ENCODE measurements at places on chromosomes 2 and 18. TPM values are rescaled to one million over a fixed set of nuclear protein-coding genes. Genes with fewer than 3 reads are reported as not detected.
A peak's percentile ranks its signal among the peaks of the same experiment; 100 is the strongest.

DNA sequence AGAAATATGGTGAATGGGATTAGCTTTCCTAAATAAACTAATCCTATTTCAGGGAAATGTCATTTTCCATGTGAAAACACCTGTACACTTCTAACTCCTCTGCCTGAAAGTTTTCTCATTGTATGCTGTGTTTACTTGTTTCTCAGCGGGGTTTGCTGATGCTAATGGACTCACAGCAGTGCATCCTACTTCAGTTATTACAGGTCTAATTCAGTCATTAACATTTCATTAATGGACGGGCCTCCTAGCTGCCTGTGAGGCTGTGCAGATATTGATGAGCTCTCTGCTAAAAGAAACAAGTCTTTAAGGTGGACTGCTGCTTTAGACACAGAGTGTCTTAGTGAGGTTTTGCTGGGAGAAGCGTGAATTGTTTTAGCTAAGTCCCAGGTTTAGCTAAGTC is 1342.0 kb upstream of the ZEB2 start:
- H3K36me3 ChIP-seq: no peaks in the 10 kb centered on the region
- H3K27me3 ChIP-seq: no peaks in the 10 kb centered on the region
- no peak overlapping the region for H3K4me3 ChIP-seq
- no peaks in the 10 kb centered on the region for H3K4me1 ChIP-seq

- no peak overlapping the region for H3K4me3 ChIP-seq
- H3K27me3 ChIP-seq: no peaks in the 10 kb centered on the region
Observed at GRCh38 chr18:63090334-63090733, 229.2 kb downstream of the BCL2 start.

DNA sequence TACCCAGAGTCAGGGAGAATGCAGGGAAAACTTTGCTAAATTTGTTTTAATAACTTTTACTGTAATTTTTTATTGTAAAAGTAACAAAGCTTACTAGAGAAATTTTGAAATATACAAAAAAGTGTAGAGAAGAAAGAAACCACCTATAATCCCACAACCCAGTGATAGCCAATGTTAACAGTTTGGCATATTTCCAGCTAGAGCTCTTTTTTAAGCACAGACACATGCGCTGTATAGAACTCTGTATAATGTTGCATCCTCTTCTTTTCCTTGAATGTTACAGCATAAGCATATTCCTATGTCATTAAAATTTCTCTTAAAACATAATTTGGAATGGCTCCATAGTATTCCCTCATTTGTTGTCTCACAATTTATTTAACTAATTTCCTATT is 37.4 kb upstream of the EPAS1 start:
- no peaks in the 10 kb centered on the region for H3K27me3 ChIP-seq
- no peaks in the 10 kb centered on the region for H3K4me1 ChIP-seq
- H3K36me3 ChIP-seq: no peaks in the 10 kb centered on the region
- no peak overlapping the region for H3K27ac ChIP-seq
- no peak overlapping the region for H3K4me3 ChIP-seq

DNA sequence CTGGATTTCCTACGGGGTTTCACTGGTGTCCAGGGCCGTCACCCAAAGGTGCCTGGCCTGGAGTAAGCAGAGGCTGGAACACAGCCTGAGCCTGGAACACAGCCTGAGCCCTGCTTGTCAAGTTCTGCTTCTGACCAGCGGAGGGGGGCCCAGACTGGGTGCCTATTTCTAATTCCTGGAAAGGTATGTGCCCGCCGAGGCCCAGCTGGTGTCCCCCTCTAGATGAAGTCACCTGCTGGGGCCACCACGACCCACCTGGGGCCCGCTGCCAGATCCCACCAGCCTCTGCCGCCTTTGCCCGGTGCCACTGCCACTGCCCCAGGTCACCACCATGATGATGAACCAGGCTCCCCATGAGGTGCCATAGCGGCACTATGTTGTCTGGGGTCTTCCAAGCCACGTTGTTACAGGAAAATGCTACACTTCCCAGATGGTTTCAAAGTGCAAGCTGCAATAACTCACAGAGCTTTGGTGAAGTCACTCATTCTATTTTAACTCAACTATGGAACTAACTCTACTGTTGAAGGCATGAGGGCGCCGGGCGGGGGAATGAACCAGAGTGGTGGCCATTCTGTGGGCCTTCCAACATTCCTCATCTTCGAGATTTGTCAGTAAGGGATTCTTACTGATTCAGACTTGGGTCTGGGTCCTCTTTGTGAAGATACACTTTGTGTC is 40.9 kb upstream of the LAPTM4A start:
- H3K4me3 ChIP-seq: no peak overlapping the region
- no peaks in the 10 kb centered on the region for H3K27me3 ChIP-seq
- DNase-seq: no peak
- peak overlapping the region; percentile 88 for H3K27ac ChIP-seq
- no peaks in the 10 kb centered on the region for H3K4me1 ChIP-seq

GRCh38 chr18:47323158-47323557 is 71.7 kb upstream of the SKOR2 start:
- H3K4me1 ChIP-seq: no peaks in the 10 kb centered on the region
- no peak overlapping the region for H3K4me3 ChIP-seq
- DNase-seq: no peak

DNA sequence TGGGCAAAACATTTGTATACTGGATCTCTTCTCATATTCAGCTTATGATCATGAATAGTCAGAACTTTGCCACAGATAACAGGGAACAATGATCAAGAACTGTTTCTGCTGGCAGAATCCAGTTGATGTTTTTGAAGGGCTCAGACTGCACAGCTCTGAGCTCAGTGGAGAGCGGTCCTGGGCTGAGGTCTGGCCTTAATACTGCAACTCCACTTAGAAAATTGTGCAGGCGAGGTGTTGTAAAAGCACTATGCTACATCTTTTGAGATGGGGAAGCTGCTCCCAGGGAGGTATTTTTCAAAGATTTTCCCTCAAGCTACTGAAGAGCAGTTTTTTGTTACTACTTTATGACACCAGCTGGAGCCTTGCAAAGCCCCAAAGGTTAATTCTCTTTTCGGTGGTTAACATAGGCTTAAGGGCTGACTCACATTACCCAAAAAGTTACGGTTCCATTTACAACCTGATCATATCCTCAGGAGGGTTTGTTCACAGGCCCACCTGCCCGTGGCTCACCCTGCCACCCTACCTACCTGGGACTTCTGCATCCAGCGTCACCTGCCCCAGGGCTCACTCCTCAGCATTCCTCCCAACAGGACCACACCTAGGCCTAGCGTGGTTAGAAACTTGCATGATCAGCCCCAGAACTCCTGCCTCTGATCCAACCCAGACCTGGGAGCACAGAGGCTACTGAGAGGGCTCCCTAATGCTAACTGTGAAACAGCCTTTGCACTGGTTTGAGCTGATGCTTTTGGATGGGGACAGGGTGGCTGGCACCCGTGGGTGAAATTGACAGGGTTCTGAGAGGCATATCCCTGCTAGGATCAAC is 114.4 kb downstream of the NCK2 start:
- H3K27ac ChIP-seq: peak overlapping the region; percentile 35
- DNase-seq: no peak
- no peak overlapping the region for H3K4me3 ChIP-seq

DNA sequence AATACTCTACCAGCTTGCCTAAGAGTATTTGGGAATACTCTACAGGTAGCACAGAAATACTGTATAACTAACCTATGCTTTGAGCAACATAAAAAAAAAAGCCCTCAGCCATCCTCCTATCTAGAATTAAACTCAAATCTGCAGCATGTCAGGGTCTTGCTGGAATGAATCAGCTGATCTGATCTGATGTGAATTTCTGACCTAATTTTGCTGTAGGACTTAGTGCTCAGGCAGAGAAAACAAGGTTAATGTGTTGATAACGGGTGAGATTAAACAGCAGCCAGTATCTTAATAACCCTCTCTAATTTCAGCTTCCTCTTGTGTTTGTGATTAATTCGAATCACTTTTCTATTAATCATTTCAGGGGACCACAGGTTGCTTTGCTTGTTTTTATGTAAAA is 16.3 kb downstream of the NYAP2 start:
- H3K4me3 ChIP-seq: no peak overlapping the region
- DNase-seq: no peak
- H3K36me3 ChIP-seq: no peaks in the 10 kb centered on the region
- no peaks in the 10 kb centered on the region for H3K27me3 ChIP-seq
- H3K4me1 ChIP-seq: no peaks in the 10 kb centered on the region

DNA sequence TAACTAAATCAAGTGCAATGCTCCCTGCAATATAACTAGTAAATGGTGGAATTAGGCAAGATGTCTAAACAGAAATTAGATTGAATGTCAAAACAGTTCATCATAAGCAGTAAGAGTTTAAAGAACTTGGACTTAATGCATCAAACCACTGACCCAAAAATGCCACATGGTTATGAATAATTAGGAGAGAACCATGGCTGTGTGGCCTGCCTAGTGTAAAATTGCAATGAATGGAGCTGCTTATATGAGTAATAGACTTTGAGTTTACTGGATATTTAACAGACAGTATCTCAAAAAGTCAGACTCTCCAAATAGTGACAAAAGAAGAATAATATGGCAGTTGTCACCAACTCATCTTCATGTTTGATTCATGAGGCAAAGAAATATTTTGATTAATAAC is 101.6 kb upstream of the COL5A2 start:
- H3K4me3 ChIP-seq: no peak overlapping the region
- DNase-seq: no peak
- no peaks in the 10 kb centered on the region for H3K27me3 ChIP-seq
- H3K36me3 ChIP-seq: no peaks in the 10 kb centered on the region
- H3K27ac ChIP-seq: no peak overlapping the region

GRCh38 chr2:15426606-15427005 is 134.5 kb downstream of the NBAS start:
- H3K27me3 ChIP-seq: no peaks in the 10 kb centered on the region
- H3K27ac ChIP-seq: no peak overlapping the region
- no peak overlapping the region for H3K4me3 ChIP-seq
- no peak for DNase-seq
- H3K36me3 ChIP-seq: no peaks in the 10 kb centered on the region
- no peaks in the 10 kb centered on the region for H3K4me1 ChIP-seq

- no peaks in the 10 kb centered on the region for H3K27me3 ChIP-seq
- H3K36me3 ChIP-seq: no peaks in the 10 kb centered on the region
- H3K4me1 ChIP-seq: no peaks in the 10 kb centered on the region
- H3K4me3 ChIP-seq: no peak overlapping the region
- no peak for DNase-seq
Observed at GRCh38 chr2:216392018-216392562, 19.8 kb upstream of the MARCHF4 start.

GRCh38 chr2:175371378-175371777 is 189.9 kb upstream of the ATP5MC3 start:
- no peaks in the 10 kb centered on the region for H3K36me3 ChIP-seq
- no peak for DNase-seq
- H3K4me3 ChIP-seq: no peak overlapping the region
- H3K4me1 ChIP-seq: no peaks in the 10 kb centered on the region
- H3K27ac ChIP-seq: no peak overlapping the region

- peak overlapping the region; percentile 1 for H3K4me3 ChIP-seq
- H3K4me1 ChIP-seq: no peaks in the 10 kb centered on the region
- H3K27ac ChIP-seq: no peak overlapping the region
Observed at GRCh38 chr2:241036397-241036963, 38.1 kb downstream of the SNED1 start.

- H3K27me3 ChIP-seq: no peaks in the 10 kb centered on the region
- no peak overlapping the region for H3K4me3 ChIP-seq
- H3K36me3 ChIP-seq: no peaks in the 10 kb centered on the region
- no peak overlapping the region for H3K27ac ChIP-seq
Observed at GRCh38 chr2:108938077-108938710, 50.8 kb downstream of the EDAR start.

GRCh38 chr18:35973650-35974049 is 1.2 kb downstream of the RMP24 start:
- no peaks in the 10 kb centered on the region for H3K27me3 ChIP-seq
- peak overlapping the region; percentile 64 for H3K4me3 ChIP-seq
- H3K36me3 ChIP-seq: no peaks in the 10 kb centered on the region
- DNase-seq: no peak

- no peaks in the 10 kb centered on the region for H3K36me3 ChIP-seq
- H3K27ac ChIP-seq: no peak overlapping the region
- DNase-seq: no peak
- H3K4me3 ChIP-seq: no peak overlapping the region
- no peaks in the 10 kb centered on the region for H3K27me3 ChIP-seq
Observed at GRCh38 chr2:80117401-80117800, 187.2 kb downstream of the LRRTM1 start.

- DNase-seq: no peak
- H3K27me3 ChIP-seq: no peaks in the 10 kb centered on the region
- H3K36me3 ChIP-seq: peaks cover 3% of the 10 kb centered on the region
- no peak overlapping the region for H3K27ac ChIP-seq
- H3K4me3 ChIP-seq: no peak overlapping the region
Observed at GRCh38 chr2:61281321-61281720, 119.3 kb downstream of the C2orf74 start.

DNA sequence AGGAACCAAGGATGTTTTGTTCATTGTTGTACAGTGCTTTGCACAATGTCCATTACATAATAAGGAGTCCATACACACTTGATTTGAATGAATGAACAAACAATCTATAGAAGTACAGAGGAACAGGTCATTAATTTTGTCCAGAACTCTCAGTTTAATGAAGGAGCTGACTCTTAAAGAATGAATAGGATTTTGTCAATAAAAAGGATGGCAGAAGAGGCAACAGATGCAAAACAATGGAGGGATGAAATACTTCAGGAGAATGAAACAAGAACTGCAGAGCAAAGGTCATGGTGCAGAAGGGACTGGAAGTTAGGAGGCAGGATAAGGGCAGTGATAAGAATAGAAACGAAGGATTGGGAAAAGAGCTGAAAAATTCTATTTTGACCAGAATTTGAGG is 28.7 kb upstream of the COL5A2 start:
- no peak overlapping the region for H3K4me3 ChIP-seq
- peak overlapping the region; percentile 57 for H3K27ac ChIP-seq
- no peaks in the 10 kb centered on the region for H3K4me1 ChIP-seq
- no peaks in the 10 kb centered on the region for H3K27me3 ChIP-seq
- no peaks in the 10 kb centered on the region for H3K36me3 ChIP-seq
- no peak for DNase-seq

GRCh38 chr2:178845566-178846457 is 38.6 kb upstream of the TTN start:
- no peak overlapping the region for H3K27ac ChIP-seq
- H3K27me3 ChIP-seq: no peaks in the 10 kb centered on the region
- DNase-seq: no peak
- H3K36me3 ChIP-seq: no peaks in the 10 kb centered on the region
- H3K4me3 ChIP-seq: no peak overlapping the region
- no peaks in the 10 kb centered on the region for H3K4me1 ChIP-seq

The DCDC2C gene
- total RNA-seq: 0.33 TPM

The TNP1 gene
- not detected for total RNA-seq

The CD207 gene
- total RNA-seq: 0.88 TPM

The C2orf66 gene
- total RNA-seq: not detected

The NBAS gene
- total RNA-seq: 59.1 TPM

All from breast epithelium (tissue), 4 donors.